ENCODE measurements at places on chromosomes 11 and 22.
A peak's percentile ranks its signal among the peaks of the same experiment; 100 is the strongest.

DNA sequence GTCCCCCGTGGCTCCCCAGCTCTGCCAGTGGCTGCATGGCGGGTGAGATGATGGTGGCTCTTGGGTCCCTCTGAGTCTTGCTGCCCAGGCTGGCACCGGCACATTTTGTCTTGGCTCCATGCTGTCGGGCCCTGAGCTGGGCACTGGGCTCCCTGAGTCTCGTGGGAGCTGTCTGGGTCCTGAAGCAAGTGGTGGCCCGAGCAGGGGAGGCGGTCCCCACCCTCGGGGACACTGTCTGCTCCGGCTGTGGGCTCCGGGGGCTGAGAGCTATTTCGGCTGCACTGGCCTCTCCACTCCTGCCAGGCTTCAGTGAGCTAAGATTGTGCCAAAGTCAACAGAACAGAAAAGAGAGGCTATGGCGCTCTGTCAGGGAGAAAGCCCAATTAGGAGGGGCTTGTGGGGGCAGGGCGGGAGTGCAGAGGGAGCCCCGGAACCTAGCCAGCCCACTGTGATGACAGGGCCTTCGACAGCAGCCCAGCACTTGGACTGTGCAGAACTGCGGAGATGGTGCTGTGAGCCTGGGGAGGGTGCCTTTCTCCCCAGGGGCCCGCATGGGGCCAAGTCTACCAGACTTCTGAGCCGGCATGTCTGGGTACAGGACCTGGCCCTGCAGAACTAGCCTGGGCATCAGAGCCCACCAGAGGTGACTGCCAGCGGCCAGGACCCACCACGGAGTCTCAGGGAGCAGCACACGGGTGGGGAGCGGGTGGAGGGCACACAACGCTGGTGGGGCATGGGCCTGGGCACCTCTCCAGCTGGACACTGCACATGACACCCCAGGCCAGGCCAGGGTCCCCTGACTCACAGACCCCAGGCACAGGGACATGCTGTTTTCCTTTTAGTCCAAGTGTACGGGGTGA lies 38.0 kb downstream of the RTN4R start:
- no peak for DNase-seq

DNA sequence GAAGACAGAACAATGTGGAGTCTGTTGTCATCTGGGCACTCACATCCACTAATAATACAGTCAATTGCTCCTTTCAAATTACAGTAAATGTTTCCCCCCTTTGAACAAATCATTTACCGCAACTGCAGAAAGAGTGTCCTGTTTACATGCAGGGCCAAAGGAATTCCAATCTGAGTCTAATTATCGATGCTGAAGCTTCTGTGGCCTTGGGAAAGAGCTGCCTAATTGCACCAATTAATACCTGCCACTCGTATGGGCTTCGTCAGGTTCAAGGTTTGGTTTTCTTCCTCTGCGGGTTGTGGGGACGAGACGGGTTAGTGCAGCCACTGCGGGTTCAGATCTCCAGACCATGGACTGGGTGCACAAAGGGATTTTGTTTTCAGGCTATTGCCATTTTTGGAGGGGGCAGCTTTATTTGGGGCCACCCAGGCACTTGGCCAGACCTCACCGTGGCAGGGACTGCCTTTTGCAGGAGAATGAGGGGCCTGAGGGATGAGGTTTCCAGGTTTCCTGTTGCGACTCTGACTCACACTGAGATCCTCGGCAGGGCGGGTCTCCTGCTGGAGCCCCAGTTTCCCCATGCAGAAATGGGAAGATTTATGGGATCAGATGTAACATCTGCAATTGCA lies 147.6 kb downstream of the MIAT start:
- peak; percentile 38 for DNase-seq

DNA sequence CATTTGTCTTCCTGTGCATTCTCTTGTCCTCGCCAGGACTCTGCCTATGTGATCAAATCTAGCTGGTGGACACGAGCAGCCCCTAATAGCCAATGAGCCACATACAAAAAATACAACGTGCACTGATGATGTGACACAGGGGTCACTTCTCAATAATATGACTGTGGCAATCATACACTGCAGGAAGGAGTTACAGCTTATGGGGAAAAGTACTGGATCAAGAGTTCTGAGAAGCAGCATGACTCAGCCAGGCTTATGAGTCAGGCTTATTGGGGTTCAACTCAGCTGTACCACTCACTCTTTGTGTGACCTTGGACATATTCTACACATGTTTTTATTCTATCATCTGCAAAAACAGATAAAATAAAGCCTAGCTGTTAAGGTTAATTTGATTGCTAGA lies 889.4 kb upstream of the TENM4 start:
- DNase-seq: no peak

DNA sequence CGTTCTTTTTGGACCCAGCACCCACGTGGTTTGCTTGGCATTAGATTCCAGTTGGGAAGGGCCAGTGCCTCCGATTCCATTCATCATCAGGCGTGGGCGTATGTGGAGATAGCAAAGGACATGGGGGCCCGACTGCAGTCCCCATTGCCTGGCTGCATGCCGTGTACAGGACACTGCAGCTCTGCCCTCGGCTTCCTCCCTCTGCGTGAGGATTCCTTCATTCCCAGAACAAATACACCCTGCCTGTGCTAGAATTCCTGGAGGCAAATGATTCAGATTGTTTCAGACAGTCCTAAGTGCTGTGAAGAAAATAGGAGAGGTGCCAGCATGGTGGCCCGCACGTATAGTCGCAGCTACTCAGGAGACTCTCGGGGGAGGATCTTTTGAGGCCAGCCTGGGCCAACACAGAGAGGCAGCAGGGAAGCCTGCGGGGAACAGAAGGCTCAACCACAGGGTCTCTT lies 15.4 kb downstream of the DERL3 start:
- DNase-seq: no peak

- no peak for DNase-seq
These were observed 45.4 kb upstream of the CFAP300 start for GRCh38 chr11:102001657-102002338.

- no peak for DNase-seq
These were observed 67.3 kb downstream of the TRPC6 start for GRCh38 chr11:101516546-101516945.

DNA sequence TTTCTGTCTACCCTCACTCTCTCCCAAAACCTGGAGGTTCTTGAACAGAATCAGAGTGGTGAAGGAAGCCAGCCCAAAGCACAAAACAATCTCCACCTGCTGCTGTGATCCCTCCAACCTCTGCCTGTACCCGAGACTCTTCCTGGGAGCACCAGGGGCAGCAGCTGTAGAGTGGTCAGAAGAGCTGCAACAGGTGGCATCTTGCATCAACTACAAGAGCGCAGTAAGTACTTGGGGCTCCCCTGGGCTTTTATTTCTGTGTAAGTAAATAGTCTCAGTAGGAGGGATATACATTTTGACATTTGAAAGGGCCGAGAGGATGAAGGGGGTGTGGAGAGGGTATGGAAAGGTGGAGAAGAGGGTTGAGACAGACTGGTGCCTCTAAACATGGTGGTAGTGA lies 8.3 kb upstream of the UBQLNL start:
- DNase-seq: no peak

DNA sequence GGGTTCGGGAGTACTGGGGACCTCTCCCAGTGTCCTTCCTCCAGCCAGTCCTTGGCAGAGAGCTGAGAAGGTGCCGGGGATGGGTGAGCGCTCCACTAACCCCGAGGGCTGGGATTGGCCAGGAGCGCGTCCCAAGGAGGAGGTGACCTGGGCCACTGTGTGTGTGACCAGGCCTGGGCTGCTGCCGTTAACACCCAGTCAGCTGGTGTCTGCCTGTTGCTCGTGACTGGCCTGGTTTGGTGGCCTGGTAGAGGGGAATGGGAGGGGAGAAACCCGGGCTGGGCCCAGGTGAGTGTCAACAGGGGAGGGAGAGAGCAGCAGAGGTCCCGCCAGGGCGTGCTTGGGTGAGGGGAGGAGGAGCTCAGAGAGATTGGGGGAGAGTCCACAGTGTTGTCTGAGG lies 29.9 kb upstream of the GRAMD4 start:
- DNase-seq: no peak

DNA sequence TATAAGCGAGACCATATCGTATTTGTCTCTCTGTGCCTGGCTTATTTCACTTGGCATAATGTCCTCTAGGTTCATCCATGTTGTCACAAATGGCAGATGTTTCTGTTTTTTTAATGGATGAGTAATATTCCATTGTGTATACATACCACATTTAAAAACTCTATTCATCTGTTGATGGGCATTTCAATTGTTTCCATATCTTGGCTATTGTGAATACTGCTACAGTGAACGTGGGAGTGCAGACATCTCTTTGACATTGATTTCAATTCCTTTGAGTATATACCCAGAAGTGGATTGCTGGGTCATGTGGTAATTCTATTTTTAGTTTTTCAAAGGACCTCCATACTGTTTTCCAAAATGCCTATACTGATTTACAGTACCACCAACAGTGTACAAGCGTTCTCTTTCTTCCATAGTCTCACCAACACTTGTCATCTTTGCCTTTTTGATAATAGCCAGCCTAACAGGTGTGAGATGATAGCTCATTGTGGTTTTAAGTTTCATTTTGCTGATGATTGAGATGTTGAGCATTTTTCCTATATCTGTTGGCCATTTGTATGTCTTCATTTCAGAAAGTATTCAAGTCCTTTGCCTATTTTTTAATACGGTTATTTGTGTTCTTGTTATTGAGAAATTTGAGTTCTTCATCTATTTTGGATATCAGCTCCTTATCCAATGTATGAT lies 194.7 kb upstream of the E2F8 start:
- DNase-seq: no peak

- no peak for DNase-seq
These were observed 133.8 kb downstream of the JRKL start for GRCh38 chr11:96523656-96524055.

GRCh38 chr11:106087815-106088435 lies 10.5 kb downstream of the AASDHPPT start:
- DNase-seq: peak; percentile 45

DNA sequence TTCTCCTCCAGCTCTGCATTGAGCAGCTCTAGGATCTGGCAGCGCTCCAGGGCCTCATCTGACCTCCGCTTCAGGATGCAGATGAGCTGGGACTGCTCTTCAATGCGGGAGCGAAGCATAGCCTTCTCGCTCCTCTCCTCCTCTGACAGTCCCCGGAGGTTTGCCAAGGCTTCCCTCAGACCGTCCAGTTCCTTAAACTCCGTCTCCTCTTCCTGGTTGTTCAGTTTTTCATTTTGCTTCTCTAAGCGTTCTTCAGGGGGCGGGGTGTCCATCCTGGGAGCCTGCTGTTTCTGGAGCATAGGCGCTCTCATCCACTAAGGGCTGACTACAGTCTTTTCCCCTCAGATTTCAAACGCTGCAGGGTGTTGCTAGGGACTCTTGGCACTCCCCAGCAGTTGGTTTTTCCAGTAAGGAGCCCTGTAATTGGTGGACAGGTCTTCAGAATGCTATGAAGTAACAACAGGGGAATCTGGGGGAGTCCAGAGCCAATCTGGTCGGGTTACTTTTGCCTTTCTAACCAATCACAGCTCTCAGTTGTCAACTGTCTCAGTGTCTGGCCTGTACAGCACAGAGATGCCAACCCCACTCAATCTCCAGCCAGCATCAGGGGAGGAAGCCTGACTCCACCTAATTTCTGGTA lies at the start of gene CCDC89:
TSS of gene CCDC89 (minus strand) at position 376 of the 640 bp plus-strand sequence. CDS start at position 311, 65 bp downstream.
- peak; percentile 77 for DNase-seq

DNA sequence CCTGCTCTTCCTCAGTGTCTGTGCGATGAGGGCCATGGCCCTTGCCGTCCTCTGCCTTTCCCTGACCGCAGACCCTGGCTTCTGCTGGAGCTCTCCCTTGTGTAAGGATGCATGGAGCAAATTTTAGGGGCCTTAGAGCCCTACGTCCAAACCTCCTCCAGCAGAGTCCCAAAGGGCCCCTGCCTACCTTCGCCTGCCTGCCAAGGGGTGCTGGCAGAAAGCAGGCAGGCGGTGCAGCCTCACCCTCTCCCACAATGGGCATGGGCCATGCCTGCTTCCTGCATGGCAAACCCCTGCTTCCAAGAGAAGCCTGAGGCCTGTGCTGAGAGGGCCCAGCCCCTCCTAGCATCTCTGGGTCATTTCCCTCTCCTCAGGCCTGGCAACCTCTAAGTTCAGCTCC lies 71.3 kb upstream of the FGF3 start:
- DNase-seq: no peak

DNA sequence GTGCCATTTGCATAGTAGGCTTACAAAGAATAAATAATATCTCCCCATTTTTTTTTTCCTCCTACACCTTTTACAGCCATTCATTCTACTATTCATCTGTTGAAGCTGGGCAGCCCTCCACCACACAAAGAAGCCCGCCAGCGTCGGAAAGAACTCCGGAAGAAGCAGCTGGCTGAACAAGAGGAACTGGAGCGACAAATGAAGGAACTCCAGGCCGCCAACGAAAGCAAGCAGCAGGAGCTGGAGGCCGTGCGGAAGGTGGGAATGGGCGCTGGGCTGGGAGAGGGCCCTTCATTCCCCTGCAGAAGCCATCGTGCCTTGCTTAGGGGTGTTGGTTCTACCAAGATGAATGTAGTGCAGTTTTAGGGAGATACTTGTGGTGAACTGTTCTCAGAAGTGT lies 68.6 kb downstream of the SWAP70 start:
- DNase-seq: no peak

DNA sequence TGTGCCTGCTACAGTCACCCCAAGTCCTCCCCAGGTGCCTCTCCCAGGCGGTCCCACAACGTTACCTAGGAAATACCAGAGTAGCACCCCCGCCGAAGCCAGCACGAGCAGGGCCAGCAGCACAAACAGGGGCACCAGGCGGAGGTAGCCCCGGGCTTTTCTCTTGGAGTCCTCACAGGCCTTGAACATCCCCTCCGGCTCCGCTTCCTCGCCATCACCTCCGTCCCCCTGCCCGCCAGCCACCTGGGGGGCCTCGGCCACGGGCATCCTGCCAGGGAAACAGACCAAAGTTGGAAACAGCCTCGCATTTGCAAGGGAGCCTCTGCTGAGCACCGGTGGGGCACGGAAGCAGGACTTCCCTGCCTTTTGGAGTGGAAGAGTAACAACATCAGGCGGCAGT lies 6.4 kb downstream of the TMPRSS6 start:
- DNase-seq: no peak

DNA sequence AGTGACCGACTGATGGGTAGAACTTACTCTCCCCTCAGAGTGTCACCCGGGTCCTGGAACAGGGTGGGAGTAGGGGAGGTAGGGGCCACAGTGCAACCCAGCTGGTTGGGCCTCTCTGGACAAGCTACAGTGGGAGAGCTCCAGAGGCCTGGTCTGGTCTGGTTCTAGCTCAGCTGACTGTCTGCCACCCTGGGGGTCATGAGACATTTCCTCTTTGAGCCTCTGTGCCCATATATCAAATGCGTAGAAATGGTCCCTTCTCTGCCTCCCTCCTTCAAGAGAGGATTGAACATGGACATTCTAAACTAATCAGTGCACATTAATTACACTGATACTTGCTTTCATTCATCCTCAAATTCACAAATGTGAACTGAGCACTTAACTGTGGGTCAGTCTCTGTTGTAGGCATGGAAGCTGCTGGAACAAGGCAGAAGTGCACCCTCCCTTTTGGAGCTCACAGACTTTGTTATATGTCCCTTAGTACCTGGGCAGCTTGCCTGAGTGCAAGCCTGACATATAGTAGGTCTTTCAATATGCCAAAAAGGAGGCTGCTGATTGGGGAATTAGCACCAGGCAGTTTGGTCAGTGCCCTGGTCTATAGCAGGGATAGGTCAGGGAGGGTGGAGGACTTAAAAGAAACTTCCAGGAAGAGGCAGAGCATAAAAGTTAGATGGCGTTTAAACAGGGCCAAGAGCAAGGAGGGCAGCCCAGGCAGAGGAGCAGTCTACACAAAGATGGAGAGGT lies 25.7 kb downstream of the ARHGEF17 start:
- DNase-seq: peak; percentile 49

GRCh38 chr11:47571357-47571729 lies 5.9 kb downstream of the PTPMT1 start:
- DNase-seq: no peak

- peak; percentile 90 for DNase-seq
These were observed 11.9 kb downstream of the HOATZ start for GRCh38 chr11:111526501-111526900.
